Neuronal stem cell (in vitro differentiated cells): ENCODE measurements at places on chromosomes 5 and 9.

DNA sequence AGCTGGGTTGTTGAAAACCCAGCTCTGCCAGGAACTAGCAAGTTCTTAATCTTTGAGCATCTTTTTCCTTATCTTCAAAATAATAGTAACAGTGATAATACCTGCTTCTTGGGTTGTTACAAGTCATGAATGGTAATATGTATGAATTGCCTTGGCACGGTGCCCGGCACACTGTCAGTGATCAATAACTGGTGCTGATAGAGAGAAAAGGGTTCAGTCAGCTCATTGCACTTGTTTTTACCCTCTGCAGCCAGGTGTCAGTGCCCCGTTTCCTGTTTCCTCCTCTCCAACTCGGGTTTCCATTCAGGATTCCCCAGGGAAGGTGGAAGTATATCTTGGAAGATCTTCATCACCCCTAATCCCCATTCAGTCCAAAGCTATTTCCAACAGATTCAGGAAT, 15.8 kb upstream of the NIPAL4 start:
- DNase-seq, result no peak

GRCh38 chr9:133862585-133863256, 124.6 kb upstream of the SARDH start:
- no peak for DNase-seq

DNA sequence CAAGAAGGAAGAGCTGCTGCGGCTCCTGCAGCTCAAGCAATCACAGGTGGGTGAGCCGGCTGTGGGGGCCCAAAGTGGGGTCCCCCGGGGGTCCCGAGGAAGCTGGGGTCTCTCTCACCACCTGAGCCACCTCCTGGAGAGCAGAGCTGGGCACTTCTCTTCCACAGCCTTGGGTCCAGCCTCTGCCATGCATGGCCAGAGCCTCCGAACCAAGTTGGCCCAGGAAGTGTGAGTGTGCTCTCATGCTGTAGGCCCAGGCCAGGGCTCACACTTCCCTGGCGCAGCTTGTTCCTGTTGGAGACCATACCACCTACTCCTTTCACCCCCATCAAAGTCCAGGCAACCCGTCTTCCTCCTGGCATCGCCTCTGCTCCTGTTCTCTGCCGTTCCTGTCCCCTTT, 19.7 kb downstream of the HMCN2 start:
- DNase-seq, result no peak

- no peak for DNase-seq
These were observed 1466.0 kb upstream of the C9orf72 start for GRCh38 chr9:29039258-29039657.

DNA sequence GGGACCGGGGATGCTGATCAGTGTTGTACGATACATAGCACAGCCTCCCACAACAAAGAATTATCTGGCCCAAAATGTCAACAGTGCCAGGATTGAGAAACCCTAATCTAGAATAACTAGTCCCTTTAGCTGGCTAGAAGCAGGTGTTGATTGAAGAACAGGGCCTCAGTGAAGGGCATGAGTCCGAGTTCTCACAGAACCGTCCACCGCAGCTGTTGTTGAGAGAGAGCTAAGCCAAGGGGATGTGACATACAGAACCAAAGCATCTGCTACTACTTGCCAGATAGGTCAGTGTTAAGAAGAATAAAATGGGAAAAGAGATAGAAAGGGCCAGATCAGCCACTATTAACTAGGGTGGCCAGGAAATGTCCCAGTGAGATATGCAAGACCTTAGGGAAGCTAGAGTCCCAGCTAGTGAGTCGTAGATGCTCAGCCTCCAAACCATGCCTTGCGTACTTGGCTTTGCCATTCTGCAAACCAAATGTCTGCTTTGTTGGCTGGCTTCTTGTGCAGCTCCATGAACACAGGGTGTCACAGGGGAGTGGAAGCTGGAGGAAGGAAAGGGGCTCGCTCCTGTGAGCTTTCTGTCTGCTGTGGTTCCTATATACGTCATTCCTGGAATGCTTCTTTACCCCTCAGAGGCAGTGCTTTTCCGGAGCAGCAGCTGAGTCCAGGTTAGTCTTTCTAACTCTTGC, 68.9 kb downstream of the FBXO38 start:
- DNase-seq, result no peak

GRCh38 chr9:10729213-10729612, 116.4 kb upstream of the PTPRD start:
- DNase-seq, result no peak

GRCh38 chr9:80692751-80693150, 996.6 kb downstream of the TLE1 start:
- DNase-seq, result no peak

- no peak for DNase-seq
These were observed 57.4 kb downstream of the SERINC5 start for GRCh38 chr5:80198399-80198798.

GRCh38 chr5:179382486-179382885, 37.2 kb upstream of the ADAMTS2 start:
- DNase-seq, result no peak

- DNase-seq, result no peak
These were observed 56.7 kb upstream of the CXCL14 start for GRCh38 chr5:135635451-135635850.

DNA sequence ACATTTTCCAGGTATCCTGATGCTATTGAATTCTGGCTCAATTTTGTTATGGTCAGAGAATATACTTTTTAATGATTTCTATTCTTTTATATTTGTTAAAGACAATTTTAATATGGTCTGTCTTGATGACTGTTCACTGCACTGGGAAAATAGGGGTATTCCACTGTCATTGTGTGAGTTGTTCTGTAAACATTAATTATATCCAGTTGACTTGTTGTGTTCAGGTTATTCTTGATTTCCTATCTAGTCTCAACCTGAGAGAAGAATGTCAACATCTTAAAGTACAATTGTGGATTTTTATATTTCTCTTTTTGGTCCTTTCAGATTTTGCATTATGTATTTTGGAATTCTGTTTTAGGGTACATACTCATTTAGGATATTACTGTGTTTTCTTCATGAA, 59.9 kb upstream of the EXOC3 start:
- DNase-seq, result no peak

DNA sequence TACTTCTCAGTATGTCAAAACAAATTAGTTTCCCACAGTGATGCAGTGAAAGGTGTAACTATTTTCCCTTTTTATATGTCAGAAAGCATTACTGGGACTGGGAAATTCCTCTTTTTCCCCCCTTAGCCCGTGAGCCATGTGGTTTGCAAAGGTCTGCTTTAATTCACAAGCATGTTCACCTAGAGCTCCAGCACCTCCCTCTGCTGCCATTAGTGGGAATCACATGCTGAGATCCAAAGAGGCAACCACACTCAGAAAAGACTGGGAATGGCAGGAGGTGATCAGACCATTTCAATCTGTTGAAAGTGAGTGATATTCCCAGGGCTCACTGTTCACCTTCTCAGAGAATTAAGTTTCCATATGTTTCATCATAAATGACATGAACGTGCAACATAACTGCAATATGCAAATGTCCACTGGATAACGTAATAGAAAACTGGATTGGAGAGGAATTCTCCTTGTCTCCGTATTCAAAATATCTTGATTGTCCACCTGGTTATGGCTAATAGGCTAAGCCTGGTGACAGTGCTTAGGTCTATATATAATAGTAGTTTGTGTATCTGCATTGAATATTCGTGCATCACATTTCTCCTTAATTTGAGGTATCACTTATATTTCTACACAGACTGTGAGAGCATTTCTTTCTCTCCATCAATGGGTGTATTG, 703.5 kb upstream of the WWC1 start:
- DNase-seq, result peak; percentile 35

GRCh38 chr5:150080696-150081435, 5.5 kb downstream of the CSF1R start:
- no peak for DNase-seq

- no peak for DNase-seq
These were observed 1.4 kb upstream of the GDNF start for GRCh38 chr5:37841203-37841602.

- DNase-seq, result no peak
These were observed 9.0 kb downstream of the MTMR12 start for GRCh38 chr5:32303755-32304120.
